ENCODE measurements at places on chromosomes 1 and 21. TPM values are rescaled to one million over a fixed set of nuclear protein-coding genes. Genes with fewer than 3 reads are reported as not detected.

The AKNAD1 gene
- not detected for total RNA-seq

The ISG15 gene
- total RNA-seq, result 51.7 TPM

The KLHDC7A gene
- total RNA-seq, result not detected

The MPL gene
- total RNA-seq, result not detected
